ENCODE measurements at places on chromosomes 11 and 22. TPM values are rescaled to one million over a fixed set of nuclear protein-coding genes. Genes with fewer than 3 reads are reported as not detected.

GRCh38 chr11:69173331-69173730, 17.6 kb downstream of the SMIM38 start:
- DNase-seq = no peak

The C1QTNF4 gene
- 0.20 TPM for total RNA-seq

DNA sequence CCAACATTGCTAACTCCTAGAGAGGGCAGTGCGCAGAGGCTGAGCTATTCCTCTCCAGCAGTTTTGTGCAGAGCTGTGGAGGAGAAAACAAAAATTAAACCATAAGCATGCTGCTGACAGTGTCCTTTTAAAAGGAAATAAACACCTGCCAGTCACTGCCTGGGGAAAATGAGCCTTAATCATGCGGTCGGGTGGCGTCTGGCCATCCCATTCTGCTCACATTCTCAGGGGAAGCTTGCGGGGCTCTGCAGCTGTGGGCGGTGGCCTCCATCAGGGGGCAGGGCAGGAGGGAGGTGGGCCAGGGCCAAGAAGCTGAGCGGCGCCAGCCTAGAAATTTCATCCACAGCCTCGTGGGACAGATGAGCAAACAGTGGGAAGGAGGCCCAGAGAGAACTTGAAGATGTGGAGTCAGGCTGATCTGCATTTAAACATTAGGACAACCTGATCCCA, 71.0 kb upstream of the TP53I11 start:
- peak; percentile 59 for DNase-seq

- peak; percentile 86 for DNase-seq
Observed at GRCh38 chr22:37636186-37636948, 3.1 kb upstream of the SH3BP1 start.

DNA sequence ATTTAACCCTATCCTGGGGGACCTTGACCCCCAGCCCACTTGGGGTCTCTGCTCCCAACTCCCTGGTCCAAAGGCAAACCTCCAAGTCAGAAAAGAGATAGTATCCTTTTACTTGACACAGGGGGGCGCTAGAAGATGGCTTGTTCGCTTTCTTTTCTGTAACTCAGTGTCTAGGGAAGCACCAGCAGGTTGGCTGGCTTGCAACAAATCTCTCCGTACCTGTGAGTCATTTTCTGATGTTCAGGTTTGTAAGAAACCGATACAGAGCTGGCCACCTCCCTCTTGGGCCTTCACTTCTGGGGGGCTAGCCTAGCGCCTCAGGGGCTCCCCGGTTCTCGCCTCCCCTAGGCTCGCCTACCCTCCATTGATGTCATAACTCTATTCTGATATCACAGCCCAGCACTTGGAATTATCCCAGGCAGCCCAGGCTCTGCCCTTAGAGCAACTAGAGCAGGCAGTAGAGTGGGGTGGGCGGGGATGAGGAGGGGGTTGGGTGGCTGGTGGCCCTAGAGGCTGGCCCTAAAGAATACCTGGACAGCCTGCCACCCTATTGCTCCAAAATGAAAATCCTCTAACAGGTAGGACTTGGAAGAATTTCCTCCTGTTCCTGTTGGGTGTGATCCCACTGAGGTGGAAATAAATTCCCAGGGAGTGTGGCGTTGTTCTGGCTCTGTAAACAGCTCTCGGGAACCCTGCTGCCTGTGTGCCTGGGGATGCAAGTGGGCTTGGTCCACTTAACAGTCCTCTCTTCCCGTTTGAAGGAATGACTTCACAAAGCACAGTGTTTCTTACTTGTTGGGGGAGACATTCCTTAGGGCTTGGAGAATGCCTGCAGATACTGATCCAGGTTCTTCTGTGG, 69.4 kb downstream of the OSBP2 start:
- peak; percentile 64 for DNase-seq

- no peak for DNase-seq
Observed at GRCh38 chr22:50606946-50607658, 6.5 kb downstream of the MAPK8IP2 start.

GRCh38 chr11:61619471-61620226, 38.8 kb upstream of the SYT7 start:
- DNase-seq = no peak

The CHID1 gene
- 74.6 TPM for total RNA-seq

- no peak for DNase-seq
Observed at GRCh38 chr11:71447791-71448256, 369 bp downstream of the DHCR7 start.

The FOLR3 gene
- total RNA-seq = not detected

GRCh38 chr11:78160557-78160956, 21.1 kb upstream of the ALG8 start:
- DNase-seq = no peak

- no peak for DNase-seq
Observed at GRCh38 chr11:38254913-38255312, 1656.9 kb upstream of the RAG2 start.

- DNase-seq = no peak
Observed at GRCh38 chr11:63915961-63916836, 765 bp downstream of the RCOR2 start.

GRCh38 chr11:120324932-120325810, at the start of gene TLCD5:
Gene TLCD5 (plus strand): TSS chr11:120325299. CDS start chr11:120327442, 2,143 bp downstream.
- DNase-seq = peak; percentile 61

GRCh38 chr22:36940676-36941075, 27.2 kb downstream of the CSF2RB start:
- no peak for DNase-seq

The MGAT3 gene
- total RNA-seq = 7.9 TPM

The YPEL1 gene
- 0.82 TPM for total RNA-seq

DNA sequence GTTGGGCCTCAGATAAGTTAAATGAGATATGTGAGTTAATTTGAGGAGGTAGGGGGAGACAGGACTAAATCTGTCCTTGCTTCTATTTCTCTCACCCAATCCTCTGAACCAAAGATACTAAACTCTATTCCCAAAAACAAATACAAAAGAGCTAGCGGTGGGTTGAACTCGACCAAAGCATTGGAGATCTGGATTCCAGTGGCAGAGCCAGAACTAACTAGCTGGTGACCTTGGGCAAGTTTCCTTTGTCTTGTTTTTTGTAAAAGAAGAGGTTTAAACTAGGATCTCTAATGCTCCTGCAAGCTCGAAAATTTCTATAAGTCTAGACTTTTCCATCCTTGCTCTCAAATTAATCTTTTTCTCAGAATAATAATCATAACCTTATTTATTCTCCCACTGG, 1.5 kb downstream of the ME3 start:
- DNase-seq = no peak

The TMEM25 gene
- 19.0 TPM for total RNA-seq

Measured in astrocyte (in vitro differentiated cells and primary cell).